ENCODE measurements at places on chromosomes 4 and X.

DNA sequence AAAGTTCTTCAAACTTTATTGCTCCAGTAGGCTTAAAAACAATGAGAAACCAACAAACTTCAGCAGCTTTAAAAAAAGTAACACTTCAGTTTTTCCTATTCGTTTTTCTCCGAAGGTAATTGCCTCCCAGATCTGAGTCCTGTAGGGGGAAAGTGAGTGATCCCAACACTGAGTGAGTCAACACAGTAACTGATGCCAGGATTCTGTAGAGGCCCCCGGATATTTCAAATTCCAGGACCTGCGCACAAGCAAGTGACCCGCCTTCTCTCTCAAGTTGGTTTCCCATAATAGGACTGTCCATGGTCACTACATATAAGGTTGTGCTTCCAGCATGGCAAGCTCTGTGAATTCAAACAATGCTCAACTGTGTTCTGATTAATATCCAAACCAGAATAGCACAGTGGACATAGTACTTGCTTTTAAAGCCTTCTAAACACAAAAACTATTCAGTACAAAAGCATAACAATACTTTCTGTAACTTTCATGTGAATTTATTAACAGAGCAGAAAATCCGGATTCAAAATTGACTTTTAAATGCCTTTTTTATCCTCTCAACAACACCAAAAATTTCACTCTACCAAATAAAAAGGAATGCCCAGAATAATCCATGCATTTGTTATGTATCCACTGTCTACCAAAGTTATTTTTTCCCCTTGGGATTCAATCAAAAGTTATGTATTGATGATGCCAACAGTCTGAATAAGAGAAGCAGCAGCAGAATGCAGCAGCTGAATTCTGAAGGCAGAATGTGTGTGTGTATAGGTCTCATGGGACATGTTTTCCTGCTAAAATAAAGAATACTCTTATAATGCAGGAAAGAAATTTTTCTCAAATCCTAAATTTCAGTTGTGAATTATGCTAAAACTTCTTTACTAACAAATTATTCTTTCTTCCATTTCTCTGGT, at the start of gene DMD:
TSS of gene DMD (minus strand) at position 194 of the 905 bp plus-strand sequence. CDS start 237 bp downstream, outside the sequence.
- DNase-seq: no peak

DNA sequence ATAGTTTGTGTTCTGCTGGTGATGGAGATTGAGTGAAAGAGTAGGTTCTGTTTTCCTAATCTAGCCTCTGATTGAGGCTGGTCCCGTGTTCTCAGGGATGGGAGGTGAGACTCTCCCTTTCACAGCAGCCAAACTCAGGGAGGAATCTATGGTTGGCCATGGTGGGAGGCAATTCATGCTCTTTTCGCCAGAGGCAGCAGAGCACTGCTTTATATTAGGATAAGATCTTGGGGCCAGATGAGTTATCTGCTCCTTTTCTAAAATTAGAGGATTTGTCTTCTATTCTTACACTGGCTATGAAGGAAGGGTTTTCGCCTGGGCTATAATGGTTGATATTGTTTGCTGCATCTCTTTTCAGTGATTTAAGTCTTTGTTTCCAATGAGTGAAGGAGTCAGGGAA, 63.9 kb upstream of the NLGN4X start:
- no peak for DNase-seq

- DNase-seq: no peak
Observed at GRCh38 chr4:169062897-169063244, 52.8 kb upstream of the CBR4 start.

DNA sequence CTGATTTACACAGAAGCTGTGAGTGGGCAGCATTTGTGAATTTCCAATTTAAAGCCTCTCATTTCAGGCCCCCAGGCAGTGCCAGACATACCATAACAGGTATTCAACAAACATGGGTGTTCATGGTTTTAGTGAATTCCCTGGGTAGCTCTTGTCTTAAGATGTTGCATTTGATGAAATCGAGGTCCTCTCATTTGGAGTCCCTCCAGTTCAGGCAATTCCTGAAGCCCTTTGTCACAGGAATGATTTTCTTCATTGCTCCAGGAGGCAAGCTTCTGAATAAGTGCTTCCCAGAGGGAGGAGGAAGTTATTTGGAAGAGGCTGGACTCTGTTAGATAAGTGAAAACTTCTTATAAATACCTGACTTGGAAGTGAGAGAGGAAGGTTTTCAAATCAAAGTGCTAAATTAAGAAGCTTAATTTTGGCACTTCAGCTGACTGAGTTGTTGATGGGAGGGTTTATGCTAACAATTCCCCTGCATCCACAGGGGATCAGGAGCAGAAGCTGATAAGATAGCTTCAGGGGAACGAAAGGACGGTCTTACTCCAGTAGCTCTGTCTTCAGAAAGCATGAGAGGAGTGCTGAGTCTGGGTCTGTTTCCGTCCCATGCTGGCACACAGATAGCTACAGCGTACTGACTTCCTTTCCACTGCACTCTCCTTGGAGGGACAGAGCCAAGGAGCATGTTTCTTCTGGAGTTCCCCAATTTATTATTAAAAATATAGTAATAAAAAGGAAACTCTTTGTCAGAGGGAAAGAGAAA, 543.1 kb downstream of the GBA3 start:
- DNase-seq: no peak

- no peak for DNase-seq
Observed at GRCh38 chr4:2829933-2830451, 13.7 kb upstream of the ADD1 start.

DNA sequence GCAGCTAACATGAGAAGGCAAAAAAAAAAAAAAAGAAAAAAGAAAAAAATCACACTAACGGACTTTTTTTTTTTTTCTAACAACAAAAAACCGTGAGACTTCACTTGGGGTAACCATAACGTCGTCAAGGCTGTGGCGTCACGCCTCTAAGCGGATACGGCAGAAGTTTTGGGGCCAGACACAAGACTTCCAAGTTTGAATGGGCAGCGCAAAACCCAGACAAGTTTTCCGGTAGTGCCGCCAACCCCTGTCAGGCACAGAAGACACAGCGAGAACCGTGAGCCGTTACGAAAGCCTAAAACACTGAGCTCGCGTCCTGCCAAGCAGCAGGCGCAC, 556 bp upstream of the SMARCA5 start:
- DNase-seq: no peak

DNA sequence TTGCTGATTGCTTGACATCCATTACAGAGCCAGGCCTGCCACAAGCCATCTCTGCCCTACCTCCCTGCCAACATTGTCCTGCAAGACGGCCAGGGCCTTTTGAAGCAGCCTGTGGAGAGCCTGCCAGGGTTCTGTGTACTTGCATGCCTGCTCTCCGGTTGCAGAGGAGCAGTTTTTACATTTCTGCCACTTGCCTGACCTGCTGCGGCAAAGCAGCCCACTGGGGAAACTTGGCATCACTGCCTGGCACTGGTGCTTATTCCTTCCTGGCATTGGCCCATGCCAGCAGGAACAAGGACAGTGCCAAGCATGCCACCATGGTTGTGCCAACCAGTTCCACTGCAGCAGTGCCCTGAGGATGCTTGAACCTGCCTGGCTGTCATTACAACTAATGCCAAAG, 167.1 kb downstream of the NHS start:
- DNase-seq: no peak

DNA sequence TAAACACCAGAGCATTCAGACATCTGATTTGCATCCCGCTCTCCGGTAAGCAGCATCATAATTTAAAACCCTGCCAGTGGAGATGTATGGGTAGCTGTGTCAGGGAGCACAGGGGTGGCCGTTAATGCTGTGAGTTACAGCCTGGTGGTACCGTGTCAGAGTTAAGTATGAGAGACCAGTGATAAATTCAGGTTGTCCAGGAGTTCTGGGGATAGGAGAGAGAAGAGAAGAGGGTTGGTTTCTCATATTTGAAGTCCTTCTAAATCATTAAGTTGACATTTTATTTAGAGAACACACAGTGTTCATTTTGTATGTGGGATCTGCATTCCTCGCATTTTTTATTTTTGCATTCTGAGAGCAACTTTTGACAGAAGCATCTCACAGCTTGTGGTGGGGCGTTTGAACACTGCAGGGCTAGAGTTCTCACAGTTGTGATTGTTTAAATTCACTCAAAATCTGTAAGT, 157.6 kb downstream of the DCLK2 start:
- DNase-seq: no peak

GRCh38 chr4:3823496-3824341, 57.5 kb downstream of the ADRA2C start:
- DNase-seq: no peak
